ENCODE measurements at places on chromosomes 16 and 17.
A peak's percentile ranks its signal among the peaks of the same experiment; 100 is the strongest.

DNA sequence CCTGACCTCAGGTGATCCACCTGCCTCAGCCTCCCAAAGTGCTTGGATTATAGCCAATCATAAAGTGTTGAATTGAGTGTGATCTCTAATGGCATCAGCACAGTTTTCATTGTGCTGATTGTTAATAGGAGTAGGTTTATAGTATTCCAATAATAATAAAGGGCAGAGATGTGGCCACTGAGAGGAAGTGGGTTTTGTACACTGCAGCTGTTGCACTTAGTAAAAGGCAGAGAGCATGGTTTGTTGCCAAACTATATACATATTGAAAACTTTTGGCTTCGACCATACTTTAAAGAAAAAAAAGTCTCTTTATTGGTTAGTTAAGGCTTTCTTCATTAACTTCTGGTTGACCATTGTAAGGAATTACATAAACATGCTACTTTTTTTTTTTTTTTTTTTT lies 185.9 kb downstream of the CDK5R1 start:
- DNase-seq, result no peak

DNA sequence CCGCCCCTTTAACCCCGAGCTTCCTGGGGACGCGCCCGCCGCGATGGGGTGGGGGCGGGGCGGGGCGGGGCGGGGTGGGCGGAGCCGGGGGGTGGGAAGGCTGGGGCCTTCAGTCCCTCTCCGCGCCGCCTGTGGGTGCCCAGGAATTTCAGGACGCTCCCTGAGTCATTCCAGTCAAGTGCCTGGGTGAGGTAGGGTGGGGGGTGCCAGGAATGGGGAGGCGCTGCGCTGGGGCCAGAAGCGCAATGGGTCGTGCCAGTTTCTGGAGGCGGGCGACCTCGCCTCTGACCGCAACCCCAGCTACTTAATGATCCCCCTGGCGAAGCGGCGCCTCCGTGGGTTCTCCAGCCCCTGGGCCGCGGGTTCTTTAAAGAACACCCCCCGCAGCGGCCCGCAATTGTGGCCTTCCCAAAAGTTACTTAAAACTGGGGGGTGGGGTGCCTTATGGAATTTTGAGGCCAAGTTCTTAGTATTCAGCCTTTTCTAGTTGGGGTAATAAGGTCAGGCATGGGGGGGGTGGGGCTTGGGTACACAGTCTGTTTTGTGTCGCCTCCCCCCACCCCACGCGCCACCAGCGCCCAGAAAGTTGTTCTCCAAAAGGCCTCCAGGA lies 826 bp upstream of the GSE1 start:
- DNase-seq, result peak; percentile 82

DNA sequence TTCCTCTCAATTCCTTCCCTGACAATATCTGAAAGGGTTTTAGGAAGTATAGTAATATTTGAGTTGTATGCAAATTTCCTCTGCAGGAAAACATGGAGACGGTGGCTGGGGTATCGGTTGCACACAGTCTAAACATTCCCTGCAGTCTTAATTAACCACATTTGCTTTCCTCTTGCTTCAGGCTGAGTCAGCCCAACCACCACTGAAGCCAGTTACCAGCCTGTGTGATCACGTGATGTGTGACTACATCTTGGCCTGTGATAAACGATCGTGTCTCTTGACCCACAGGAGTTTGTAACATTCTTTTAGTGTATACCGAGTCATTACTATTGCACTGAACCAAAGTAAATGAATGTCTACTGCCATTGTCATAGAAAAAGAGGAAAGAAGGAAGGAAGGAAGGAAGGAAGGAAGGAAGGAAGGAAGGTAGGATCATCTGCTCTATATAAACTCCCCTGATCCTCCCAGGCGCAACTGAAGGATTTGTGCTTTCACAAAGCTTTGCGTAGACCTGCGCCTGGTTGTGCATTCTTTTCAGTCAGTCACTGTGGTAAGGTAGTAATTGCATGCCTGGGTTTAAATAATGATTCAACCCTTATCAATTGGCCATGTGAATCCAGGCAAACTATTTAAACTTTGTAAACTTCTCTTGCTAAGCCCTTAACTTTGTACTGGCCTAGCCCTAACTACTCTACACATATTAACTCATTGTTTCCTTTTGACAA lies 280.6 kb upstream of the SALL1 start:
- DNase-seq, result no peak

GRCh38 chr17:3029213-3029913 lies 34.0 kb downstream of the OR1D5 start:
- DNase-seq, result no peak

- DNase-seq, result no peak
Measured at GRCh38 chr17:64115043-64115698, 14.8 kb downstream of the ERN1 start.

DNA sequence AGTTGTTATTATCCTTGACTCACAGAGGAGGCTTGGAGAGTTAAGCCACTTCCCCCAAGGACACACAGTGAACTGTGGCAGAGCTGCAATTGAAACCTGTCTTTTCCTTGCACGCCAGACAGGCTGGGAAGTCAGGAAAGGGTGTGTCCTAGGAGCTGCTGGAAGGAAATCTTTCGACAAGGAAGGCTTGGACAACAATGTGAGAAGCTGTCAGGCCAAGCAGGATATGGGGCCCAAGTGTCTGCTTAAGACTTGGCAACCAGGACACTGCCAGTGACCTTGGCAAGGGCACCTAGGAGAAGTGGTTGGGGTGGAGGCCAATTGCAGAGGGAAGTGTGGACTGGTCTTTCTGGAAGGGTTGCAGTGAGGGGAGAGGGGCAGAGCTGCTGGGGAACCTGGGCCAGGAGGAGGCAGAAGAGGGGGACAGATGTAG lies 2.1 kb upstream of the CAMKK1 start:
- DNase-seq, result no peak

- no peak for DNase-seq
Measured at GRCh38 chr16:67460168-67460567, 20.8 kb downstream of the ATP6V0D1 start.

DNA sequence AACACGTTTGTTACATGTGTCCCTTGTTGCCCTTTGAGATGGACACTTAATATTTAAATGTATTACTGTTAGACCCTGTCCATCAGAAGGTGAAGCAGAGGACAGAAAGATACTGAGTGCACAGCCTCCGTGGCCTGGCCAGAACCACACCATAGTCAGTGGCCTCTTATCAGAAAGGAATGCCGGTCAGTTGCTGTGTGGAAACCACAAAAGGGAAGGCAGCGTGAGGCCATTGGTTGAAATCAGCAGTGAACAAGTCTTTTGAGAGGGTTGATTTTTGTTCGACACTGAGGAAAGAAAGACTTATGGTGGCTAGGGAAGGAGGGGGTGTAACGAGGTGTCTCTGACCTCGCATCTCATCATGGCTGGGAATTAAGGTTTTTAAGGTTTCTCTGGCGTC lies 85.4 kb upstream of the CLEC18A start:
- DNase-seq, result no peak

DNA sequence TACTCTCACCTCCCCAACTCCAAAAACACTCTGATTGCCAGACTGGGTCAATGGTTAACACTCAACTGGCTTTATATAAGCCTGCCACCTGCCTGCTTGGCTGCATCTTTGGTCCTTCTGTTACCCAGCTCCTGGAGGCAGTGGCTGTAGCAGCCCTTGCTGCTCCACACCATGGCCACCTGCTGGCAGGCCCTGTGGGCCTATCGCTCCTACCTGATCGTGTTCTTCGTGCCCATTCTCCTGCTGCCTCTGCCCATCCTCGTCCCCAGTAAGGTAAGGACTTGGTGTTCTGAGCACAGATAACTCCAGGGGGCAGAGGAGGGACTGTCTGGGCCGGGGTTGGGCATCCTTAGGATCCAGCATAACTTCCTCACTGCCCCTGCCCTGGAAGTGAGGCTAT lies at the start of gene SLC13A2:
TSS of gene SLC13A2 (plus strand) at position 103 of the 400 bp plus-strand sequence. CDS start at position 172, 69 bp downstream.
- DNase-seq, result no peak

GRCh38 chr16:68972013-68972412 lies 128.7 kb downstream of the TANGO6 start:
- no peak for DNase-seq

All from GM20000 (cell line).